Fibroblast of villous mesenchyme (primary cell): ENCODE measurements at places on chromosomes 1 and 21.

- DNase-seq: no peak
Observed at GRCh38 chr1:64909031-64909430, 57.3 kb downstream of the JAK1 start.

DNA sequence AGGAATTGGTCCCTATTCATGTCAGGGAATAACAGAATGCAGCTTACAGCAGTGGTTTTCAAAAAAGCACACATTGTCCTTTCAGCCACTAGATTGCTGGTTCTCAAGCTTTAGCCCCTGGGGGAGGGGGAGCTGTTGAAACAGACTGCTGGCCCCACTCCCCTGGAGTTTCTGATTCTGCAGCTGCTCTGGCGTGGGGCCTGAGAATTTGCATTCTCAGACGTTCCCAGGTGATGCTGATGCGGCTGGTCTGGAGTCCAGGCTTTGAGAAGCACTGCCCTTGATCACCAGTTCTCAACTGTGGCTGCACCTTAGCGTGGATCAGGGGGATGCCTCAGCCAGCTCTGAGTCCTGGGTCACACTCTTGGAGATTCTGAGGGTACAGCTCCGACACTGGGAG lies 62.7 kb upstream of the LAPTM5 start:
- DNase-seq: no peak

DNA sequence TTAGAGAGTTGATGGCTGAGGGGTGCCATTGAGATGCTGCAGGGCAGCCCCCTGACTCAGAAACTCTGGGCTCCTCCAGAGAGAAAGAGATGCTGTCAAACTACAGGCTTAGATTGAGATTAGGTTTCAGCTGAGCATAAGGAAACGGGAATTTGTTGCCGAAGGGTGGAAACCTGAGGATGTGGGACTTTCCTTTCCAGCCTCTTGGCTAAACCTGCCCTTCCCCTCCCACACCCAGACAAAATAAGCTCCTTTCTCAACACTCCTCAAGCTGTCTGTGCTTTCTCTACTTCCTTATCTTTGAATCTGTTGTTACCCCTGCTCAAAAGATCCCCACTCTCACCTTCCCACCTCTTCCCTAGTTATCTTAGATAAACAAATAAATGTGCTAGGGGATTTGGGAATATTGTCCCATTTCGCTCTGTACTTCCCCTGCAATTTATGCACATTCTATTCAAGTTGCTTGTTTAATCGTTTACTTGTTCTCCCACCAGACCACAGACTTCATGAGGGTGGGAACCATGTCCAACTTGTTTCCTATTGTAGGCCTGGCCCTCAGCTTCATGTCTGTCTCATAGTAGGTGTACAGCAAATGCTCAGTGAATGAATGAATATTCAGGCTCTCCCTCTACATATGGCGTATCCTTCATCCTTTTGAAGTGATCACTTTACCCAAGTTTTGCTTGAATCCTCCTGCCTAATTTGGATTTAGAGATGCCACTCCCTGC lies 30.6 kb upstream of the MARK1 start:
- no peak for DNase-seq

- DNase-seq: no peak
Observed at GRCh38 chr1:157485793-157486192, 66.5 kb downstream of the FCRL5 start.

GRCh38 chr1:179205284-179205683 lies 24.2 kb downstream of the ABL2 start:
- DNase-seq: no peak

GRCh38 chr1:28770601-28771165 lies 33.9 kb downstream of the YTHDF2 start:
- DNase-seq: no peak
